Naive thymus-derived CD8-positive, alpha-beta T cell (primary cell): ENCODE measurements at places on chromosomes 7 and 10. TPM values are rescaled to one million over a fixed set of nuclear protein-coding genes. Genes with fewer than 3 reads are reported as not detected.

The ARHGEF35 gene
- 4.2 TPM for total RNA-seq

The FAM20C gene
- 0.60 TPM for total RNA-seq

The HYAL4 gene
- not detected for total RNA-seq

The TUBB8 gene
- total RNA-seq, result not detected

The LRRD1 gene
- total RNA-seq, result not detected

The CPXM2 gene
- not detected for total RNA-seq

The TMEM184A gene
- total RNA-seq, result not detected

The WDR86 gene
- 0.85 TPM for total RNA-seq

GRCh38 chr10:124648738-124649137 is 95.4 kb downstream of the FAM53B start:
- DNase-seq, result no peak

DNA sequence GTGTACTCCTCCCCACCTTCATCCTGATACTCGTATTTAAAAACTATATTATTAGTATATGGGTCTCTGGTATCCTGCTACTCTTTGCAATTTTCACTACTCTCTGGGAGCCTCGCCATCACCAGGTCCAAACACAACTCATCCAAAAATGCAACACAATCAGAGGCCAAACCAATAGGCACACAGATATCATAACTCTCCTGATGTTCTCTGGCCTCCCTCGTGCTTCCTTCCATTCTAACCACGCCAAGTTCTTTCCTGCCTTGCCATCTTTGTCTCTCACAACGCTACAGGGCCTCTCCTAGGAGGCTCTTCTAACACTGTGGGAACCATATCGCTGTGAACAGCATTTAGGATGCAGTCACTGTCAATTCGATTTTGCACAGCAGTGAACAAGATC is 7.3 kb downstream of the RHEB start:
- DNase-seq, result no peak

DNA sequence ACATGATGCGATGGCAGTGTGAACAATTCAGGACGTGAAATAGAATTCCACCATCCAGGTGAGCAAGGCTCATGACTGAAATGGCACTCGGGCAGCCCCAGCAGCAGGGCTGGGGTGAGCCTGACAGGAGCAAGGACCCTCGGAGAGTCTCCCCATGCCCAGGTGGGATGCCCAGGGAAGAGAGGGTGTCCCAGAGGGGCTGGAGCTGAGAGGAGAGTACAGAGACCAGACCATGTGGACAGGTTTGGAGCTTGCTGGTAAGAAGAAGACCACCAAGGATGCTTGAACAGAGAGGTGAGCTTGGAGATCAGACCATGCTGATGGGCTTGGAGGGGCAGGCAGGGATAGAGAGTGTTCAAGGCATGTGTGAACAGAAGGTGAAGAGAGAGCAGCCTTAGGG is 83.3 kb downstream of the RAMP3 start:
- DNase-seq, result no peak

- DNase-seq, result no peak
Measured at GRCh38 chr7:15218261-15218660, 315.7 kb upstream of the DGKB start.

- no peak for DNase-seq
Measured at GRCh38 chr10:70142555-70142954, 3.9 kb downstream of the TYSND1 start.

- DNase-seq, result no peak
Measured at GRCh38 chr10:131399981-131400380, 88.5 kb upstream of the TCERG1L start.

DNA sequence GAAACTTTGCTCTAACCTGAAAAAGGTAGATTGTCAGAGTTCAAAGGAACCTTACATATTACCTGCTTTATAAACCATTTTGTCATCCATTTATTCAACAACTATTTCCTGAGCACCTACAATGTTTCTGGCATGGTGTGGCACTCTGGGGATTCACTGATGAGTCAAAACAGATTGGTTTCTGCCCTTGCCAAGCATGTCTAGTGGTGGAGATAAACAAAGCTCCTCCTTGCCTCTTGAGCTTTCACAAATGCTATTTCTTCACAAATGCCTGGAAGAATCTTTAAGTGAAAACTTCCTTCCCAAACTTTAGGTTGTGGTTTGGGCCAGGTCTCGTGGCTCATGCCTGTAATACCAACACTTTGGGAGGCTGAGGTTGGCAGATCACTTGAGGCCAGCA is 85.1 kb upstream of the RELN start:
- DNase-seq, result no peak

- no peak for DNase-seq
Measured at GRCh38 chr7:889025-889390, 12.7 kb downstream of the GET4 start.

DNA sequence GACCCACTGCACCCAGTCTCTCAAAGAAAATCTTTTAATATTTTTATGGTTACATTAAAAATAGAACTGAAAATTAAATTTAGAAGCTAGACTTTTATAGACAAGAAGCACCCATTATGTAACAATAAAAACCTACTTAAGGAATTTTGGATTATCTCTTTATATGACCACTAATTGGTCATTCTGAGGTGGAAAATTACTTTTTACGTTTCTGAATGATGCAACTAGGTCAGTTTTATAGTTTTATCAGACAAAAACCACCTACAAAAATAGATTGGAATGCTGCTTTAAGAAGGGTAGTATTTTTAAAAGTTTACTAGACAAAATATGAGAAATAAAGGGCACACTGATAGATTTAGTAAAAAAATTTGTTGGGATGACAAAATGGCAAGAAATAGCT is 16.5 kb downstream of the SYPL1 start:
- DNase-seq, result no peak

GRCh38 chr10:112898540-112899390 is 51.3 kb upstream of the TCF7L2 start:
- DNase-seq, result no peak

GRCh38 chr10:47458466-47459154 is 25.3 kb downstream of the ANXA8 start:
- DNase-seq, result no peak

GRCh38 chr10:95755511-95756004 is 405 bp upstream of the ENTPD1 start:
- DNase-seq, result no peak

DNA sequence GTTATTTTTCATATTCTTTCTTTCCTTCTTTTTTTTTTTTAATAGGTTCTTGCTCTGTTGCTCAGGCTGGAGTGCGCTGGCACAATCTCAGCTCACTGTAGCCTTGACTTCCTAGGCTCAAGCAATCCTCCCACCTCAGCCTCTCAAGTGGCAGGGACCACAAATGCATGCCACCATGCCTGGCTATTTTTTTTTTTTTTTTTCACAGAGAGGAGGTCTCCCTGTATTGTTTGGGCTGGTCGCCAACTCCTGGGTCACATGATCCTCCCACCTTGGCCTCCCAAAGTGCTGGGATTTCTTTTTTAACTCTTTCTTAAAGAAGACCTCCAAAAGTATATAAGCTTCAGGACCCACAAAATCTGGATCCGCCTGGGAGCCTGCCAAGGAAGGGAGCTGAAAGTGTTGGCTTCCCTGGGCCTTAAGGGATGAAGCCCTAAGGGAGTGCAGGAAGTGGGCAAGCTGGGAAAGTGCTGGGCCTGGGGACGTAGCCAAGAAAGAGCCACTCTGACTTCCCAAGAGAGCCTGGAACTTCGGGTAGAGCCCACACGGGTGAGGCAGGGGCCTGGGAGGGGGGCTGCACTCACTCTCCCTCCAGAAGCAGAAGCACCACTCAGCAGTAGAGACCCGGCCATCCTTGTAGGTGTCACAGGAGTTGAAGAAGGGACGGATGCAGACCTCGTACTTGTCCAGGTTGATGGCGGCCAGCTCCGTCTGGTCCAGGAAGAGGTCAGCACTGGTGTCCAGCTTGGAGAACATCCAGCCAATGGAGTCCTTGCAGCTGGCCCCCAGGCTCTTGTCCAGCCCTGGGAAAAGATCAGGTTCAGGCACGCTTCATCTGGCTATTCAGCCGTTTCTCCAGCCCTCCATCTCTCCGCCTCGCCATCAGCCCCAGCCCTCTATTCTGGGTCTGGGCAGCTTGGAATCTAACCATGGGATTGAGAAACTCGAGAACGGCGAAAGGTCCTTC is 21.8 kb downstream of the SPOCK2 start:
- DNase-seq, result no peak

DNA sequence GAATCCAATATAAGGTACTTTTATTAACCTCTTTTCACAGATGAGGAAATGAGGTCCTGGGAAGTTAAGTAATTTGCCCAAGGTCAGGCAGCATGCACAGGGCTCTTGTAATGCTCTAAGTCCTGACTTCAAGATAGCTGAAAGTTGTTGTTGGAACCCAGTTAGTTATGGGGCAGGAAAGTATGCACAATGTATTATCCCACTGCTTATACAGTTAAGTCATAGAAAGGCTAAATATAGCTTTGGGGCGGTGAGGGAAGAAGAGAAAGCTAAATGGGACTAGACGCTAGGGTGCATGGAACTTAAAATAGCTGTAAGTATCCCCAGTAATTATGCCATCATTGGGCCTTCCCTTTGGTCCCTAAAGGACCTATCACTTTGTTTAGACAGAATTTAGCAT is 9.2 kb downstream of the GLCCI1 start:
- DNase-seq, result no peak

DNA sequence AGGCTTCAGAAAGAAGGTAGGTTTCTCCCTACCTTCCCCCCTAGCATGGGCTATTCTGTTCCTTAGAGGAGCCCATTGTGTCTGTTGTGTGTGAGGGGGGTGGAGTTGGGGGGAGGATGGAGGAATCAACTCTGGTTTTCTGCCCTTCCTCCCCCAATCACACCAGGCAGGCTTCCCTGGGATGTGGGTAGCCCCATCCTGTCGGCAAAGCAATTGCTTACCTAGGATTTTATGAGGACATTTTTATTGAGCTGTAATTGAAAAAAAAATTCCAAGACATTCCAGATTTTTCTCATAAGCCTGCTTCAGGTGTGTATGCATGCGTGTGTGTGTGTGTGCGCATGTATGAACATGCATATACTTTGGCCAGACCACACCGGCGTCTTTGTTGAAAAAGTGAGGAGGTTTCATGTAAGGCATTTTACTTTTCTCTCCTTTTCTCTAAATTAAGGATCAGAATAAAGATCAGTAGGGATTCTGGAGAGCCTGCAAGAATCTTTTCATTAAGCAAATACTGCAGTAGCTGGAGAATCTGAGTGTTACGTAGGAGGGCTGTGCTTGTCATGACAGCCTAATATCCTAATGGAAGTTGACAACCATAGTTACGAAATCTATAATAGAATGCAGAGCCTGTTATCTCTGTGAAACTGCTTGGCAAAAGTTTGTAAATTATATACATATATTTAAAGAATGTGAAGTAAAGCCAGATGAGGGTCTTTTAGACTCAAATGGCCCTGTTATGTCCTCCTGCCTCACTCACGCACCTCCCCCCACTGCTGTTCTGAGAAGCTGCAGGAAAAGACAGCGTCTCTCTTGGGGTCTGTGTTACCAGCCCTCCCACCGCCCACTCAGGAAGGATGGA is 27.3 kb upstream of the SAMD8 start:
- no peak for DNase-seq

DNA sequence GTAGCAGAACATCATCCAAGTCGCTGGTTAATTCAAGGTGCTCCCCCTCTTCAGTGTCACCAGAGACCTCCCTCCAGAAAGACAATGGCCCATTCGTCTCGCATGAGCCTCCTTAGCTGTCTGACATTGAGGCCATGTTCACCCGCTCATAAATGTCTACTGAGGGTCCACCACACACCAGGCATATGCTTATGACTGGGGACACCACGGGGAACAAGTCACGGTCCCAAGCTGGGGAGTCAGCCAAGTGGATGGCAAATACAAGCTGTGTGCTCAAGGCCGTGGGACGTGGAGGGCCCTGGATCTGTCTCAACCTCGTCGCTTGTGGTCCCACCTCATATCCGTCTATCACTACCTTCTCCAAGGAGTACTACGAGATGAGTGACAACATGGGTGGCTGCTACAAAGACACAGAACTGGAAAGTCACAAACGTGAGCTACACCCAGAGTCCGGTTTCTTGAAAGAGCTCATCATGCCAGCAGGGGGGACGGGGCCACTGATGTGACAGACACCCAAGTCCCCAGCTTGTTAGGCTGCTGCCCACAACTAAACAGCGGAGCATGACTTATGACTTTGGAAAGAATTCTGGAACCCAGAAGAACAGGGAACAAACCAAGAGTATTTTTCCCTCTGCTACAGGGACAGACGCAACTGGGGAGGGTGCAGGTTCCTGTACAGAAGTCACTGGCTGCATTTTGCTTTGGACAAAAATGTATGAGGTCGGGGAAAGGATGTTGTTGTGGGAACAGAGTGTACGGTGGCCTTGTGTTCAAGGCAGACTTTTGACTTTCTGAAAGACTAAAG is 189.6 kb downstream of the COBL start:
- no peak for DNase-seq

- no peak for DNase-seq
Measured at GRCh38 chr7:38052786-38053185, 125.3 kb upstream of the STARD3NL start.

DNA sequence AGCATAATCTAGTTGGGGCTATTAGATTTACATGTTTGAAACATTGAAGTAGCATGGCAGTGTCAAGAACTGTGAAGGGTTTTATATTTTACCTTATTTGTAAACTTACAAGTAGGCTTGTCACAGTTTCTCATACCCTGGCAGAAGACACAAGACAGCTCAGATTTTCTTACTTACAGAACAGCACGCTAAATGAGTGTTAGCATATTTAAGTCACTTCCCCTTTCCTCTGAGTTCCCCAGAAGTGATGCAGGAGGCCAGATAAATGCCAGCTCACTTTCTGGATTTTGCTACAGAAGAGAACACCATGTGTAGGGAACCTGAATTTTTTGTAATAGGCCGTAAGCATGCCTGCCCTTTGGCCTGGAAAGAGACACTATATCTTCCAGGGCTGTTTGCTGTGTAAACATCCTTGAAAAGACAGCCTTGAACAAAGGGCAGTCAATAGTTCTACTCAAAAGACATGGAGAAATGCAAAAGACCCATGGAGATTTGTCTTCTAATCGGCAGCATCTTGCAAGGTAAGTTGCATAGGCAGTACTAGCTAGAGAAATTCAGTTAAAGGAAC is 279.1 kb downstream of the PHF14 start:
- no peak for DNase-seq

DNA sequence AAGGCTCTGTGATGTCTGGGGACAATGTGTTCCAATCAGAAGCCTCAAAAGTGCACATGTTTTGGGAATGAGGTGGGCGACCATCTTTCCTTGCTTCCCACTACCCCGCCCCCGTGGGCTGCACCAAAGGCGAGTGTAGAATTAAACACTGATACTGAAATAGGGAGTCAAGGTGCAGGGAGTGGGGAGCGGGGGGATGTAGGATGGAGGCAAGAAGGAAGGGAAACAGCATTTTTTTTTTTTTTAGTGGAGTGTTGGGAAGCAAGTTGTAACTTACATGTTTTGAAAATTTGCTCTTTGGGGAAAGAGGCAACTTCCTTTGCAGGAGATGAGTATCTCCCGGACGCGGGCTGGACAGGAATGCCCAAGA is 484 bp upstream of the DLX5 start:
- no peak for DNase-seq

DNA sequence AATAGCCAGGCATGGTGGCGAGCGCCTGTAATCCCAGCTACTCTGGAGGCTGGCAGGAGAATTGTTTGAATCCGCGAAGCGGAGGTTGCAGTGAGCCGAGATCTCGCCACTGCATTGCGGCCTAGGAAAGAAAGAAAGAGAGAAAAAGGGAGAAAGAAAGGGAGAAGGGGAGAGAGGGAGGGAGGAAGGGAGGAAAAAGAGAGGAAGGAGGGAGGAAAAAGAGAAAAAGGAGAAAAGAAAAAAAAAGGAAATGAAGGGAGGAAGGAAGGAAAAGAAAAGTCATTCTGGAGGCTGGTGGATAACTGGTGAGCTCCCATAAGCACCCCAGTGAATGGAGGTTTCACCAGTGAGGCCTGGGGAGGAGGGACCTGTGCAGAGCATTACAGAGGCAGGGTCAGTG is 7.6 kb upstream of the OGDHL start:
- DNase-seq, result no peak
